ENCODE measurements at places on chromosomes 6 and 20.

DNA sequence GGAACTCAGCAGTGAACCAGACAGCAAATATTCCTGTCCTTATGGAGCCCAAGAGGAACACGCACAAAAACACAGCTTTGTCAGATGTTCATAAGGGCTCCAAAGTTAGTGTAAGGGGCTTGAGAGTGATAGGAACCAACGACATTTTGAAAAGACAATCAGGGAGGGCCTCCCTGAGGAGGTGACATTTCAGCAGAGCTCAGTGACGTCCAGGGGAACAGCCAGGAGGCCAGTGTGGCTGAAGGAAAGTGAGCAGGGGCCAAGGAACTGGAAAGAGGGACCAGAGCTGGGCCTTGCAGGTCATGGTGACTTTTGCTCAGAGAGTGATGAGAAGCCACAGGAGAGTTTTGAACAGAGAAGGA is 16.1 kb downstream of the NOL4L start:
- DNase-seq, result no peak

DNA sequence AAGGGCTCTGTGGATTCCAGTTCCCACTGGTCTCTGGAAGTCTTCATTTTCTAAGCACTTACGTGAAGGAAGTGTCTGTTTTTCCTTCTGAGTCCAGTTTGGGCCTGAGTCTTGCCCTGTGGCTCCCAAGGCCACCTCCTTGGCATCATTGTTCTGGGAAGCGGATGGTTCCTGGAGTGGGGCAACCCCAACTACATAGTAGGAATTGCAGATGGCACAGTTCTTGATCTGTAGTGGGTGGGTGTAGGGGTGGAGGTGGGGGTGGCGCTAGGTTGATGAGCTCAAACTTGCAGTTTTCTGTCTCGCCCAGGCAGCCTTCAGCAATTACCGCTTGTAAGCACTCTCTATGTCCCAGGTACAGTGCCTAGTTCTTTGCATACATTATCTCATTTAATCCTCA is 7.2 kb upstream of the FERMT1 start:
- no peak for DNase-seq

- DNase-seq, result no peak
These were observed 45.1 kb downstream of the KIAA0319 start for GRCh38 chr6:24600903-24601302.

DNA sequence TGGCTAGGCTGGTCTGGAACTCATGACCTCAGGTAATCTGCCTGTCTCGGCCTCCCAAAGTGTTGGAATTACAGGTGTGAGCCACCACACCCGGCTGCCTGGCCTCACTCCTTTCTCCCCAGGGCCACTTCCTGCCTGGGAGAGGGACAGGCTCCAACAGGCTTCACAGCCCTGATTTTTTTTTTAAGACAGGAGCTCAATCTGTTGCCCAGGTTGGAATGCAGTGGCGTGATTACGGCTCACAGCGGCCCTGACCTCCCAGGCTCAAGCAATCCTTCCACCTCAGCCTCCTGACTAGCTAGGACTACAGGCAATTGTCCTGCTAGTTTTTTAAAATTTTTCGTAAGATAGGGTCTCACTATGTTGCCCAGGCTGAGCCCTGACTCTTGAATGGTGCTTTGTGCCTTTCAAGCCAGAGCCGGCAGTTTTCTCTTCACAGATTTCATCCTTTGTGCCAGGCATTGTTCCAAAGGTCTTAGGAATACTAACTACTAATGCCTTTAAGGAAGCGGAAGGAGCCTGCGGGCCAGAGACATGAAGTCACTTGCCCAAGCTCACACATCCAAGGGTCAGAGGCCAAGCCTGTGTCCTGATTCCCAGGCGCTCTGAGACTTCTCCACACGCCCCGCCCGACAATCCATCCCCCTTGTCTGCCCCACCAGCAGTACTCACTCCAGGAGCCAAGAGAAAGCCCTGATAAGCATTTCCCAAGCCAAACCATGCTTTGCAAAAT is 19.2 kb downstream of the CAPN11 start:
- no peak for DNase-seq

DNA sequence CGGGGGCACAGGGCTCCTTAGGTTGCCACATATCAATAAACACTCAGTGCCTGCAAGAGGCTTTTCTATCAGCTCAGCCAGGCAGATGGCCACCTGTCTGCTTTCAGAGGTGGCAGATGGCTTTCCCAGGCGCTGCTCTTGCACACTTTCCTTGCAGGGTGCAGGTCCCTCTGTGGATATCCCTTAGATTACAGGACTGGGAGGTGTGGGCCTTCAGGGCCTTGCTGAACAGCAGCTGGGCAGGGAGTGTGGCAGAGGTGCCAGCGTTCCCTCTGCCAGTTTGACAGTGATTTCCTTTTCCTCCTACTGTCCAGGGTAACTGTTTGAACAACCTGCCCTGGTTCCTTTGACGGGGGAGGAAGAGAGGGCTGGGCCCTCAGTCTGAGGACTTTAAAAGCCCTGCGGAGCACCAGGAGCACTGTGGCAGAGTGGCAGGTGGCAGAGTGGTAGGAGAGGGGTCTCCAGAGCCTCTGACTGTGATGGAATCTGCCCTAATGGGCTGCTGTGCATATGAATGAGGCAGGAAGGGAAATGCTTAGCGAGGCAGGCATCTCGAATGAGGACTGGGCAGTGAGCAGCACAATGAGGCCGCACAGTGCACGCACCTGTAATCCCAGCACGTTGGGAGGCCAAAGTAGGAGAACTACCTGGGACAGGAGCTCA is 34.2 kb downstream of the ABHD12 start:
- no peak for DNase-seq

DNA sequence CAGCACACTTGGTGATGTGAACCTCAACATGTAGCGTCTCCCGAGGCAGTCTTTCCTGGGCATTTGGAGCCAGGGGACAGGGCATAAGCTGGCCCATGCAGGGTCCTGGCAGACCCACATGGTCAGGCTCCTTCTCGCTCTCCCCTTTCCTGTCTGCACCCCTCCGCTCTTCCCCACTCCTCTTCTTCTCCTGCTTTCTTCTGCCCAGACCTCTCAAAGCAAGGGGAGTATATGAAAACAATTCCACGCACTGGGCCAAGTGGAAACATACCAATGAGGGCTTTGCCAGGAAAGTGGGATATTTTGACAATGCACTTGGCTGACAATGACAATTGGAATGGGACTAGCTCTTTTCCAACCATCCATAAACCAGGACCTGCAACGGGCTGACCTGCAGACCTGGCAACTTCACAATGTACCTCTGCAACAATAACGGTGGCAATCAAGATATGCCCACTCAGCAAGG is 58.9 kb upstream of the TRAF3IP2 start:
- no peak for DNase-seq

DNA sequence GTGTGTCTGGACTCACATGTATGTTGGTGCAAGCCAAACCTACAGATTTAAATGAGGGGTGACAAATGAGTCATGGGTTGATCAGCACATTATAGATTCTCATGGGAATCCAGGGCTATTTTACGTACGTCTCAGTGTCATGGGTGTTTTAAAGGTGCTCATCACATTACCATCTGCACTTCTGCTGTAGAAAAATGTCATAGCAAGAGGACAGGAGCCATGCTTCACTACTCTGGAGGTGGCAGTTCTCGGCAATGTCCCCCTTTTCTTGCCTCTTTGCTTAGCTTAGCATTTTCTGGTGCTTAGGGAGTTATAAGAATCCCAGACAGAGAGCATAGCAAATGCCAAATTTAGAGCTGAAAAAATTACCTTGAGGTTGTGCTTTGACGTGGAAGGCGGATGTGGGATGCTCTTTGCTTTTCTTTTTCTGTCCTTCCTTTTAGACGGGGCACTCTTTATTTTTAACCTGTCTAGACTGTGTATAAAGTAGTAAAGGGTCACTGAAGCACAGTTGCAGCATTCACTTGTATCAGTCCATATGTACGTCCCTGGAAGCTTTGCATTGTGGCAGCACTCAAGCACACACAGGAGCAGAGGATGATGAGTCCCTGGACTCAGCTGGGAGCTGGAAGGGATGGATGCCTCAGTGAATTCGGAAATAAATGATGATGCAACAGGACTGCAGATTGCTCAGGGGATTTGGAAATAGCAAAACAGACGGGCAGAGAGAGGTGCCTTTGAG is 139.7 kb downstream of the SYNDIG1 start:
- DNase-seq, result no peak

- no peak for DNase-seq
These were observed 47.4 kb downstream of the GPR63 start for GRCh38 chr6:96789871-96790270.

DNA sequence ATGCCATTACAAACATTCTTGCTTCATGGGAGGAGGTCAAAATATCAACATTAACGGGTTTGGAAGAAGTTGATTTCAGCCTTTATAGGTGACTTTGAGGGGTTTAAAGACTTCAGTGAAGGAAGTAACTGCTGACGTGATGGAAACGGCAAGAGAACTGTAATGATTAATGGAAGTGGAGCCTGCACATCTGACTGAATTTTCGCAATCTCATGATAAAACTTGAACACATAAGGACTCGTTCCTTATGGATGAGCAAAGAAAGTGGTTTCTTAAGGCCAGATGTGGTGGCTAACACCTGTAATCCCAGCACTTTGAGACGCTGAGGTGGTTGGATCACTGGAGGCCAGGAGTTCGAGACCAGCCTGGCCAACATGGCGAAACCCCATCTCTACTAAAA is 226.1 kb downstream of the BCAS1 start:
- DNase-seq, result no peak

- DNase-seq, result no peak
These were observed 147.1 kb downstream of the MRPL14 start for GRCh38 chr6:43980004-43980795.

- DNase-seq, result no peak
These were observed 742 bp downstream of the TBCC start for GRCh38 chr6:42745083-42745639.

- no peak for DNase-seq
These were observed 48.5 kb downstream of the LIN28B start for GRCh38 chr6:105005451-105005850.

- DNase-seq, result no peak
These were observed 46.9 kb downstream of the UST start for GRCh38 chr6:148793721-148794120.

GRCh38 chr6:73177221-73177944 is 47.9 kb downstream of the KHDC1L start:
- DNase-seq, result no peak
